ENCODE measurements at places on chromosomes 5 and 9.

GRCh38 chr9:20903212-20903611 is 128.2 kb downstream of the HACD4 start:
- DNase-seq: no peak

- no peak for DNase-seq
Measured at GRCh38 chr5:54294097-54294667, 16.2 kb downstream of the ARL15 start.

GRCh38 chr5:96026406-96027041 is 64.9 kb upstream of the ELL2 start:
- DNase-seq: peak; percentile 96

GRCh38 chr9:124764774-124765438 is 6.2 kb downstream of the NR6A1 start:
- peak; percentile 31 for DNase-seq

DNA sequence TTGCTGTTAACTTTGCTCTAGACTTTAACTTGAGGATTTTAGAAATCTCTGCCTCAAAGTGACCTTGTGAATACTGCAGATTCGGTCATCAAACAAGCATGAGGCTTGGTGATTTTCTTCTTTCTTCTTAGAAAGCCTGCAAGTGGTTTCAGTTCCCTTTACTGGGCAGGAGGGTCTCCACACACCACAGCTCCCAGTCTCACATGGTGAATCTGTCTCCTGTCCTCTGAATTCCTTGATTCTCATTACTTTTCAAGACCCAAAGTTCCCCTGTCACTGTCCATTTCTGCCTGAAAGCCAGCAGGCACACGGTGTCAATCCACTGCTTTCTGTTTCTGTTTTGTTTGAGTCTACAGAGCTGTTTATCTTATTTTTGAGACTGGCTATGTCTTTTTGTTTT is 14.1 kb downstream of the HSPB3 start:
- DNase-seq: peak; percentile 22

GRCh38 chr5:94268226-94268625 is 350.2 kb downstream of the KIAA0825 start:
- DNase-seq: no peak

DNA sequence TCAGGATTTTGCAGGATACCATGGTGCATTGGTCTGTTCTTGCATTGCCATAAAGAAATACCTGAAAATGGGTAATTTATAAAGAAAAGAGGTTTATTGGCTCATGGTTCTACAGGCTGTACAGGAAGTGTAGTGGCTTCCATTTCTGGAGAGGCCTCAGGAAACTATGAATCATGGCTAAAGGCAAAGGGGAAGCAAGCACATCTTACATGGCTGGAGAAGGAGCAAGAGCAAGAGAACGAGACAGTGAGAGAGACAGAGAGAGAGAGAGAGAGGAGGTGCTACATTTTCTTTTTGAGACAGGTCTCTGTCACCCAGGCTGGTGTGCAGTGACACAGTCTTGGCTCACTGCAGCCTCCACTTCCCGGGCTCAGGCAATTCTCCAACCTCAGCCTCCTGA is 43.9 kb downstream of the P4HA2 start:
- no peak for DNase-seq

GRCh38 chr5:71860048-71860447 is 141.0 kb downstream of the CARTPT start:
- no peak for DNase-seq

DNA sequence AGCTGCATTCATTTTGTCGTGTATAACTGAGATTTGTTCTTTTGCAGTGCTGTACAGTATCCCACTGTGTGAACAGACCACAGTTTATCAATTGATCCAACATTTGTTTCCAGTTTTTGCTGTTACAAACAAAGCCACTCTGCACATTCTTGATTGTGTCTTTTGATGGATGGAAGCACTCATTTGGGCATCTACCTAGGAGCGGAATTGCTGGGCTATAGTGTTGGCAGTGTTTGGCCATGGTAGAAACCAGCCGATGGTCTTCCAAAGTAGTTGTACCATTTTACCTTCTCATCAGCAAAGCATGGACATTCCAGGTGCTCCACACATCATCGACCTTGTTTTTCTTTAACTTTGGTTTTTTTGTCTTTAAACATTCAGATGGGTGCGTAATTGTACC is 77.7 kb downstream of the PSMB7 start:
- no peak for DNase-seq

DNA sequence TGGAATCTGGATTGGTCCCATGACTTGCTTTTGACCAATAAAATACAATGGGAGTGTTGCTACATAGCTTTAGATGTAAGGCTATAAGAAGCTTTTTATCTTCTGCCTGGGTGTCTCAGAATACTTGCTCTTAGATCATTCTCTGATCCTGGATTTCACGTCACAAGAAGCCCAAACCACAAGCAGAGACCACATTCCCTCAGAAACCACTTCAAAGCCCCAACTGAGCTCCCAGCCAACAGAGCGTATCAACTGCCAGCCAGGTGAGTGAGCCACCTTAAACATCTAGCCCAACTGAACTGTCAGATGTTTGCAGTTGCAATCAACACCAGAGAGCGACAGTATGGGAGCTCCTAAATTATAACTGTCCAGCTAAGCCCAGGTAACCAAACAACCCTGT is 687.1 kb downstream of the TLE1 start:
- no peak for DNase-seq

DNA sequence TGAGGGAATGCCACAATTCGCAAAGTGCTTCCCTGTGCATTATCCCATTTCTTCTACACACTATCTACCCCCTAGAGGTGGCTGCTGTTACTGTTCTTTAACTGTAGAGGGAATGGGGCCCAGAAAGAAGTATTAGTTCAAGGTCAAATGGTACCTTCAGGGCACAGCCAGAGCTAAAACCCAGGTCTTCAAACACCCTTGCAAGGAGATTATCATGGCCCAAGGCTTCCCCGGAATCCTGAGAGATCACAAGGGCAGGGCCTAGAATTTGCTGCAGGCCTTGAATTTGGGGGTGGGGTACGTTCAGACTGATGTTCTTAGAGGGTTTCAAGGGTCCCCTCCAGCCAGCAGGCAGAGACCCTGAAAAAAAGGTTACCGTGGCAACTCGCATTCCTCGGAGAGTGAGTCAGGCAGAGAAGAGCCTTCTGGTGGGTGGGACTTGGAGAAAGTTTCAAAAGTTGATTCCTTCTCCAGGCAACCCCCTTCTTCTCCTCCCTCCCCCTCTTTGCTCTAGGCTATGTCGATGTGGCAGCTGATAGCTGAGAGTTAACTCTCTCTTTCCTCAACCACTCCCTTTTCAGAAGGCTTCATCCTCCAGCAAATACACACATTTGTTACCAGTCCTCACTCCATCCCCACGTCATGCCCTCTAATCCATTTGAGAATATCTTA is 1.9 kb downstream of the SPARC start:
- DNase-seq: peak; percentile 97

GRCh38 chr9:94971378-94972131 is 245.1 kb downstream of the AOPEP start:
- no peak for DNase-seq

DNA sequence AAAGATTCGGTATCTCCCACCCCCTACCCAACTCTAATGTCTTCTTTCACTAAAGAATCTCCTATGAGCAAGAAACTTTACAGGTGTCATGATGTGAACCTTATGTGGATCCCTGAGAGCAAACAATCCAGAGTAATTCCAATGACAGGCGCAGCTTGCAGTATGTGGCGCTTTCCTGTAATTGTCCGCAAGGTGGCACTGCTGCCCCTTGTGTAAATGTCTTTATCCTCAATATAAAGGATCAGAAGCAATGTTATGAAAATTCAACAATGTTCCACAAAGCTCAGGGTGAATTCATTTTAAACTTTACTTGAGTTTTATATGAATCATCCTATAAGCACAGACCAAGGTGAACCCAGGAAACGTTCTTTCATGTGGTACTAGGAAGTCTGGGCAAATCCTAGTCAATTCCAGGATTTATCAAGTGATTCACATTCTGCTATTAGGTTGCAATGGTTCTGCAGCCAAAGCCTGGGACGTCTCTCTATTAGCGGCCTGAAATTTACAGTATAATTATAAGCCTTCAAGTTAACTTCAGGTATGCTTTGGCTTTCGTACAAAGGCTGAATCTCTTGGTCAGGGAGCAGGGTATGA is 113.7 kb downstream of the TRPM6 start:
- peak; percentile 71 for DNase-seq

- no peak for DNase-seq
Measured at GRCh38 chr5:1291611-1292080, 3.2 kb downstream of the TERT start.

GRCh38 chr5:61254969-61255555 is 77.0 kb upstream of the ZSWIM6 start:
- DNase-seq: no peak

- DNase-seq: peak; percentile 26
Measured at GRCh38 chr9:4382722-4383317, 83.0 kb upstream of the GLIS3 start.

- no peak for DNase-seq
Measured at GRCh38 chr5:170362656-170363055, 26.5 kb downstream of the KCNMB1 start.

DNA sequence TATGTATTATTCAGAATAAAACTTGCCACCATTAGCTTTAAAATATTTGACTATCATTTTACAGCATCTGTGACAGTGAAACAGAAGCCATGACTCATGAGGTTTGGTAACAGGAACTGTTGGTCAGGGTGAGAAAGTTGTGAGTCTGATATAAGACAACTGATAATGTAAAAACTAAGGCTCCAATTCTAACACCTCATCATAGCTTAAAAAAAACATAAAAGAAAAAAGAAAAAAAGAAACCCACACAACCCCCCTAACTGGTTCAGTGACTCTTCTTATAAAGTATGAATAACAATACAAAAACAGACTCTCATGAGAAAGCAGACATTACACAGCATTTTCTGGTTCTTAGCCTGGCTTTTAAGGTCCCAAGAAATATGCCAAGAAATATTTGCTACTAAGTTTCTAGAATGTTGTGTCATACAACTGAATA is 85.8 kb downstream of the MRPS27 start:
- peak; percentile 83 for DNase-seq

- DNase-seq: peak; percentile 95
Measured at GRCh38 chr5:94693043-94693822, 74.8 kb downstream of the SLF1 start.

- no peak for DNase-seq
Measured at GRCh38 chr9:23702311-23702922, 123.6 kb downstream of the ELAVL2 start.

GRCh38 chr5:66518753-66519152 is 77.4 kb upstream of the MAST4 start:
- no peak for DNase-seq

GRCh38 chr9:92064711-92065110 is 50.5 kb downstream of the SPTLC1 start:
- peak; percentile 70 for DNase-seq

- no peak for DNase-seq
Measured at GRCh38 chr5:91271999-91272398, 111.1 kb downstream of the ARRDC3 start.

DNA sequence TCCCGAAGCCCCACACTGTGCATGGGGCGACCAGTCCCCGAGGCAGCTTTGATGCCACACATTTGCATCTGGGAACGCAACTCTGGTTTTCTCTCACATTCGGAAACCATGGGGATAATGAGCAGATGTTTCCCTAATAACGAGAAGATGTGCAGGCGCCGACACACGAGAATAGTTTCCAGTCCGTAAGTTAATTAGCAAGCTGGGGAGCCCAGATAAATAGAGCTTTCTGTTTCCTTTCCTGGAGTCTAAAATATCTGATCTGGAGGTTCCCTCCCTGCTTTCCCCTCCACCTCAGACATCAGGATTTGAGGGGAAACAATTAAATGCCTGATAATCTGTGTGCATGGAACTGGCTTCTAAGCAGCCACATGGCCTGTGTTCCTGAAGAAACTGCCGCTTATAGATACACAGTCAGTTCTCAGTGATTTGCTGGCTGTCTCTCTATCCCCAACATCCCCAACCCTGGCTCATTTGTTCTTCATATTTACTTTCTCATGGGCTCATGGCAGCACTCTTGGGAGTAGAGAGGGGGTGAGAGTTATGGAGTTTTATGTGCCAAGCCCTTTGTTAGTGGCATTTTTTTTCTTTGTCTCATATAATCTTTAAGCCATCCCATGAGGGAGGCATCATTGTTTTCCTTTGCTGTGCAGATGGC is 62.8 kb downstream of the PDZD2 start:
- DNase-seq: no peak

- peak; percentile 62 for DNase-seq
Measured at GRCh38 chr5:36305571-36306326, 4.0 kb upstream of the RANBP3L start.

DNA sequence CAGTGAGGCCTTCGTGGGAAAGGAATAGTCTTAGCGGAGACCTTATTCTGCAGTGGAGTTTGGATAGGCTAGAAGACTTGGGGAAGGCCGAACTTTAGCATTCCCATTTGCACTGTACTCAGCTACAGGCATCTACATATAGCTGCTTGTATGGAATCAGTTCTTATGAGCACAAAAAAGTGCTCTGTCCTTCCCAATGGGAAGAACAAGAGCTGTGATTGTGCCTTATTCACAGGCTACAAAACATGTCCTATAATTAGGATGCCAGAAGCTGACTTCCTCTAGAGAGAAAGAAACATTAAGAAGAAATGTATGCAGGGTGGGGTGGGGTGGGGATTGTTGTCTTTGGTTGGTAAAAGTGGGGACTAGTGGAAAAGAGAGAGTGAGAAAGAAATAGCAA is 154.7 kb downstream of the ATP10B start:
- no peak for DNase-seq
